Spinal cord (tissue), 10 donors: ENCODE measurements at places on chromosomes 1 and 21. TPM values are rescaled to one million over a fixed set of nuclear protein-coding genes. Genes with fewer than 3 reads are reported as not detected.

SHISA4 gene
- 53.2 TPM for total RNA-seq

- H3K4me3 ChIP-seq = no peak overlapping the region
- peaks cover 16% of the 10 kb centered on the region for H3K36me3 ChIP-seq
- peaks cover 6% of the 10 kb centered on the region for H3K4me1 ChIP-seq
- no peaks in the 10 kb centered on the region for H3K27me3 ChIP-seq
- DNase-seq = no peak
Measured at GRCh38 chr1:7010534-7011200, 225.4 kb downstream of the CAMTA1 start.

DNA sequence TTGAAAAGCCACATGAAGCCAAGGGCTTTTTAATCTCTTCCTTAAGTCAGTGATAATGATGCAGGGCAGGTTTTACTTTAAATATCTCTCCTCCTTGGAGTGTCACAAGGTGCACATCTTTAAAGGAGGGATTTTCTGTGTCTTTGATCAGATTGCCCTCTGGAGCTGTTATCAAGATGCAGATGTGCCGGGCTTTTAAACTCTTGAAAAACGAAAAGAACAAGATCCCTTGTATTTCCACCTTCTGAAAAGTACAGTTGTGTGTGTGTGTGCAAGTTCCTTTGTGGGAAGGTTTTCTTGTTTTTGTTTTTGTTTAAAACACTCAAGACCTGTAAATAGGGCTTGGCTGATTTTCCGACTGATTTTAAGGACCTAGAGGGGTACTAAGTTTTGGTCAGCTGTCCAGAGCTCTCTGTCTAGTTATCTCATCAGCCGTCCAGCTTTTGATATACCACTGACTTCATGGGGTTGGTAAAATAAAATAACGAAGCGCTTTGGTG lies 1.6 kb downstream of the MARK1 start:
- no peaks in the 10 kb centered on the region for H3K27me3 ChIP-seq
- H3K36me3 ChIP-seq = no peaks in the 10 kb centered on the region

DNA sequence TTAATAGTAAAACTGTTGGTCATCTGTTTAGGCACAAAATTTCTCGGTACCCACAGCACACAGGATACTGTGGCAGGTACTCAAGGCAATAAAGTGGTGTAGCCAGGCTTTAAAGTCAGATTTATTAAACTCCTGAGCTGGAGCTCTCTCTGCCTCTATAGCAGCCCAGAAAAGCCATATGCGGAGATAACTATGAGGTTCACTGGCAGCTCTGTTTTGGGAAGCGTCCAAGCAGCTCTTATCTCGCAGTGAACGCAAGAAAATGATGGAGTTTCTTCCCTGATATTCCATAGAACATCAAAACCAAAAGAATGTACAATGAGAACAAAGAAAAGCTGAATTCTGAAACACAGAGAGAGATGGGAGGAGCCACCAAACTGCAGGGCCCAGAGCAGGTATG lies 248.3 kb downstream of the C1orf94 start:
- H3K27me3 ChIP-seq = no peaks in the 10 kb centered on the region
- peak; percentile 59 for DNase-seq
- no peaks in the 10 kb centered on the region for H3K4me1 ChIP-seq
- no peaks in the 10 kb centered on the region for H3K36me3 ChIP-seq
- no peak overlapping the region for H3K4me3 ChIP-seq
- no peak overlapping the region for H3K27ac ChIP-seq

SLC25A34 gene
- 3.1 TPM for total RNA-seq

DNA sequence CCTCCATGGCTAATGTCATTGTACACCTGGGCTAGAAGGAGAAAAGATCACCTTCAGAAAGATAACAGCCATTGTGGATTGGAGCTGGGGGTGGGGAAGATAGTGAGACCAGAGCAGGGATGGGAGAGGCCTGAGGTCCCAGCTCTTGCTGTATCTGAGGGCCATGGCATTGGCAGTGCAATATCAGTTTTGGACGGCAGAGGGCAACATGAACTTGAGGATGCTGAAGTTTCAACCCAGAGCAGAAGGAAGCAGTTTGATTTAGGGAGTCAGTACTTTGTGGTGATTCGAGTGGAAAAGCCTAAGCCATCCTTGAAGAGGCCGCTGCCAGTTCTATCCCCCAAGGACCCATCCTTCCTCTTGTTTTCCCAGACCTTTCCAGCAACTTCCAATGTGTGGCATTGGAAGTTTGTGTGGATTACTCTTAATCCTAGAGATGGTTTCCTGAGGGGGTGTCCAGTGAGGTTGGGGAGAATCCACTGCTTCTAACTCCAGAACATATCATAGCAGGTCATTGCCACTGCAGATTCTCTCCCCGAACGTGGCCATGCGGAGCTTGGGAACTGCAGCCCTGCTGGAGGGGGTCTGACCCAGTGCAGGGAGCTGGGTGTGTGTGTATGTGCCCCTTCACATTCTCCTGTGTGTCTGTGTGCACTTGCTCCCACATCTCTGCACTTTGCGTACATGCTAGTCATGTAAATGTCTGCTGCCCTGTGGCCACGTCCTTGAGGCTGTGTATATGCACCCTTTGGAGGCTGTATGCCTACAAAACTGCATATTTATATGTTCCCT lies 24.1 kb downstream of the SLC26A9 start:
- no peak overlapping the region for H3K4me3 ChIP-seq
- H3K27ac ChIP-seq = no peak overlapping the region
- peaks cover 42% of the 10 kb centered on the region for H3K4me1 ChIP-seq
- no peak for DNase-seq
- no peaks in the 10 kb centered on the region for H3K36me3 ChIP-seq

DNA sequence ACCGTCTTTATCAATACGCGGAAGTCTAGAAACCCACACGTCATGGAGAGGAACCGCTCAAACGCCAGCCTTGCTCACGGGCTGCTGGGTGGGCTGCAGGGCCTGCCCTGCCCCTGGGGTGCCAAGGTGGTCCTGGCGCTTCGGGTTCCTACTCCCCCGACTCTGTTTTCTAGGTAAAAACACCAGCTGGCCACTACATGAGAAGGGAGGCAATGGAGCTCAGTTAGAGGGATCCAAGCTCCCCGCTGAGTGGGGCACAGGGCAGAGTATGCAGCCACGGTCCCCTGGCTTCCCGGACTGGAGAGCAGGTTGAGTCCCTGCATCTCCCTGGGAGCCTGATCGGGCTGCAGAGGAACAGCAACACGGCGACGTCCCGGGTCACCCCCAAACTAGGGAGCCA lies 41.2 kb upstream of the RIPK4 start:
- DNase-seq = no peak
- peaks cover 5% of the 10 kb centered on the region for H3K4me1 ChIP-seq
- no peaks in the 10 kb centered on the region for H3K27me3 ChIP-seq
- no peak overlapping the region for H3K27ac ChIP-seq
- no peak overlapping the region for H3K4me3 ChIP-seq

DNA sequence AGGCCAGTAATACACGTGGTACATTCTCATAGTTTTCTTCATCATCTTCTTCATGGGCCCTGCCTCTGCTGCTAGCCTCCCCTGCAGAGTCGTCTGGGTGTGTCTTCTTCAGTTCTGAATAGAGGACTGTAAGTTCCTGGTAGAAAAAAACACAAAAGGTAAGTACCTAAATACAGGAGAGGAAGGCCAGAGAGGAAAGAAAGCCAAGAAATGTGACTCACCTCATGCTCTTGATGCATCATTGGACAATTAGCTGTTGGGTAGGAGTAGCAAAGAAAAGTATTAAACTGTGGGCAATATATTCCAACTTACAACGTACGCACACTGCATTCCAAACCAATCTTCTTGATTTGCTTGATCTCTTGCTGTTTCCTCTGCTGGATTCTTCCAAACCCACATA lies 21.8 kb downstream of the FCRL3 start:
- H3K27ac ChIP-seq = no peak overlapping the region
- H3K4me1 ChIP-seq = no peaks in the 10 kb centered on the region
- H3K4me3 ChIP-seq = no peak overlapping the region
- H3K36me3 ChIP-seq = no peaks in the 10 kb centered on the region

GRCh38 chr1:155859881-155860871 lies 809 bp downstream of the SYT11 start:
- peak overlapping the region; percentile 74 for H3K4me3 ChIP-seq
- peaks cover 46% of the 10 kb centered on the region for H3K4me1 ChIP-seq
- H3K36me3 ChIP-seq = peaks cover 5% of the 10 kb centered on the region

DNA sequence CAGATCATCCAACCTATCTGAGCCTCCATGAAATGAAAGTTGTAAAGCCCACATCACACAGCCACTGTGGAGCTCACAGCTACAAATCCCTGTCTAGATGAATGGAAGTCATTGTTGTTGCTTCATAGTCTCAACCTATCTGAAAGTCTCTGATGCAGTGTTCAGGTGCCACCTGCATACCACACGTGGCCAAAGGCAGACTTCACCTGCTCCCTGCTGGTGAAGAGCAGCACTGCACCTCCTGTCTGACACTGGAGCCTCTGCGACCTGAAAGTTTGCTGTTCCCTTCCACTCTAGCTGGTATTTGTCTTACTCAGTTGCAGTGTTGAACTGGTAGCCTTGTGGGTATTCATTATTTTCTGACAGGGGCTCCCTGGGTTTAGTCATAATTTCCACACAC lies 18.4 kb downstream of the LORICRIN start:
- H3K36me3 ChIP-seq = no peaks in the 10 kb centered on the region
- DNase-seq = no peak
- no peaks in the 10 kb centered on the region for H3K27me3 ChIP-seq
- no peak overlapping the region for H3K27ac ChIP-seq
